ENCODE measurements at places on chromosomes 13 and 19.

DNA sequence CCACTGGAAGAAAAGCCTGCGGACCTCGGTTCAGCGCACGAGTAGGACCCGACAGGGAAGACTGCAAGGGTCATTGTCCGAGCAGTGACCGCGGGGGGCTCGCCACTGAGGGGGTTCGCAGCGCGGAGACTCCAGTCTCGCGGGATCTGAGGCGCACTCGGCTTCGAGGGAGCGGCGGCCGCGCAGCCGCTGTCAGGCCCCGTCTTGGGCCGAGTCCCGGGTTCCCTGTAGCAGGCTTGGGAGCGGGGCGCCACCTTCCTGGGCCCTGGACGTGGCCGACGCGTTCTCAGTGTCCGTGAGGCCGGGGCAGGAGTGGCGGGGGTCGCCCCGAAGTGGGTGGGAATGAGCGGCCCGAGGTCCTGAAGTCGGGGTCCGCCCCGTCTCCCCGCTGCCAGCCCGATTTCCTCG, 474 bp upstream of the FAM174C start:
- no peak for DNase-seq

GRCh38 chr13:26621731-26622401, 64.4 kb downstream of the WASF3 start:
- no peak for DNase-seq

- no peak for DNase-seq
Measured at GRCh38 chr13:33105387-33106005, 89.3 kb downstream of the KL start.

DNA sequence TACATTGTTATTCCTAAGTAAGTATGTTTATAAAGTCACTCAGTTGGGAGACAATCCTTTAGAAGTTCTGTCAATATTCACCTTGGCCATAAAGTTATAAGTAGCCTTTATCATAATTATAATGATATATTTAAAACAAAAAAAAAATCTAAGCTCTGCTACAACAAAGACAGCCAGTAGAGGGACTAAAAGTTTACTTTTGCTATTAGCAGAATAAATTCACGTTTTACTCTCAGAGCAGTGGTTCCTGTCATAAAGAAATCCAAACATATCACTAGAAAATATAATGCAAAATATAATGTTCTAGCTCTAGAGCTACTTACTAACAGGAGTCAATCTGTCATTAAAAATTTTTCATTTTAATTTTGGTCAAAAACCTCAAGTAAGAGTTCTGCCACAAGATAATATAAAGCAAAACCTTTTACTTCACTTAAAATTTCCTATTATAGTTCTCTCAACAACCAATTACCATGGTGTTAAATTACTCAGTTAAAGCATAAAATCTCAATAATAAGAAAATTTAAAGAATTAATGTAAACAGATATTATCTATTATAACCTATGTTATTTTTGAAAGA, 17.7 kb downstream of the INTS6 start:
- DNase-seq = no peak

DNA sequence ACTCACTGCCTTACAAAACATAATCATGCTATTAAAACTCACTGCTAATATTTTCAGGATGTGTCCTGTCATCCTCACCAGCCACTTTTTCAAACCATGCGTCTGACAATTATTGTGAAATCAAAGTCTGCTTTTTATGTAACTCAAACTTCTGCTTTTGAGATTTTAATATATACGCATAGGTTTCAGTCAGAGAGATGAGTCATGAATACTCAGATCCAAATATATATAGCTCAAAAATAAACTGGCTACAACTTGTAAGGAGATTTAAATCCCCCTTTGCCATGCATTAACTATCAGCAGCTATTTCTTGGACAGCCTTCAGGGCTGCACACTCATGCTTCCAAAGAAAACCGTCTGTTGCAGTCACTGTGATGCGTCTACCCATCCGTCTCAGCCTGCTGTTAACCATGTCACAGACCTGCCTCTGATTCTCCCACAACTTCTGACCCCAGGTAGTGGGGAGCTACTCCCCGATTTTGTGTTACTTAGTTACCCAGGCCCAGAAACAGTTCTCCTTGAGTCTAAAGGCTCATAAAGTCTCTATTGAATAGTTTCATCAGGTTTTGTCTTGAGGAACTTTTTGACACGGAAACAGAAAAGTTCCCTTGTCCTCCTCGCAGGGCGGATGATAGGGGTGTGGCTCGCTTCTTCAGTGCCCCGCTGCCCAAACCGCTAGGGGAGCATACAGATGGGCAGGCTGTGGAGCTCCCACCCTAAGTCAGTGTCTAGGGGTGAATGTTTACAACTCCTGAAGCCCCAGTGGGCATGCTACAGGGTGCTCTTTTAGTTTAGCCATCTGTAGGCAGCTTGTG, 33.8 kb upstream of the SGCG start:
- DNase-seq = no peak

GRCh38 chr13:112857914-112858490, 111.0 kb upstream of the MCF2L start:
- DNase-seq = no peak

All from activated CD4-positive, alpha-beta T cell treated with anti-CD3 and anti-CD28 coated beads, Interleukin-2, amount 10 ng/mL, durations not matched to agents 7 days and 5 days (primary cell).